PC-3 (cell line): ENCODE measurements at places on chromosomes 1 and 21. TPM values are rescaled to one million over a fixed set of nuclear protein-coding genes. Genes with fewer than 3 reads are reported as not detected.

HENMT1 gene
- total RNA-seq: 1.1 and 1.3 TPM in 2 replicates

TSACC gene
- total RNA-seq: 0.51 and 1.3 TPM in 2 replicates

COL16A1 gene
- 1.7 and 5.0 TPM in 2 replicates for total RNA-seq

NBPF10 gene
- total RNA-seq: 1.4 and 1.5 TPM in 2 replicates

SPATA45 gene
- not detected in 2 replicates for total RNA-seq

GRCh38 chr1:46761740-46762139 lies 37.1 kb upstream of the CYP4B1 start:
- no peak overlapping the region for H3K4me3 ChIP-seq
- peaks cover 17% of the 10 kb centered on the region for H3K4me1 ChIP-seq
- DNase-seq: no peak
- H3K27ac ChIP-seq: no peak overlapping the region
- H3K36me3 ChIP-seq: no peaks in the 10 kb centered on the region

DNA sequence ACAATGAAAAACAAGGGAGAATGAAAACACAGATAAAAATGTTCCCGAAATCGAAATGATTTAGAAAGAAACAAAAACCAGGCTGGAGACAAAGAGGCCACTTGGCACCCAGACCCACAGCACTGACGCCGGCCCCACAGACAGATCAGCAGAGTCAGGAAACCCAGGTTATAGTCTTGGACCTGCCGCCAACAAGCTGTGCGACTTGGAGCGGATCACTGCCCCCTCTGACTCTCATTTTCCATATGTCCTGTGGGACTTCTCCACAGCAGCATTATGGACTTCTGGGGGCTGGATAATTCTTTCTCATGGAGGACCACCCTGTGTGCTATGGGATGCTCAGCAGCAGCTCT lies 72.4 kb downstream of the MATN1 start:
- H3K36me3 ChIP-seq: no peaks in the 10 kb centered on the region
- no peak for DNase-seq
- peaks cover 9% of the 10 kb centered on the region for H3K4me1 ChIP-seq
- H3K4me3 ChIP-seq: no peak overlapping the region
- H3K27ac ChIP-seq: no peak overlapping the region

DNA sequence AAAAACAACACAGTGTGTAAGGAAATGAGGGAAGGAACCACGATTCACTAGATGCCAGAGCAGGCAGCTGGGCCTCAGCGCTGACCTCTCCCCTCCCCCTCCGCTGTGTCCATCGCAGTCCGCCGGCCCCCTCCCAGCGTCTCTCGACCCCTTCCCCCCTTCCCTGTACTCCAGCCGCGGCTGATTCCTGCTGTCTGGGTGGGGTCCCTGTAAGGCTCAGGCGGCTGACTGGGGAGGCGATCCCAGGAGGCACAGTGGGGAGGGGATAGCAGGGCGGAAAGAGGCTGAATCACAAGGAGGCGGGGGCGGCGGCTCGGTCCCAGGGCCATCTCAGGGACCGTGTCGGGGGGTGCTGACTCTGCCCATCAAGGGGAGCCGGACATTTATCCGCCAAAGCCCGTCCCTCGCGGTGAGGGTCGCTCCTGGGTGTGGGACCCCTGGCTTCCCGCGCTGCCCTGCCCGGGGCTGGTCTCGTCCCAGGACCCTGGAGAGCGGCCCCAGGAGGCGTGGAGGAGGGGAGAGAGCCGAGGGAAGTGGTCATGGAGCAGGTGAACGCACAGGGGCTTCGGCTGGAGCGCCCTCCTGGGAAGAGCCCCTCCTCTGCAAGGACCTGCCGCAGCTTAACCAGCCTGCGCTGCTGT lies 241.9 kb downstream of the PTPRU start:
- H3K27ac ChIP-seq: no peak overlapping the region
- DNase-seq: no peak
- no peaks in the 10 kb centered on the region for H3K36me3 ChIP-seq
- H3K4me3 ChIP-seq: no peak overlapping the region
- H3K27me3 ChIP-seq: peaks cover 70% of the 10 kb centered on the region

- H3K27ac ChIP-seq: peak overlapping the region; percentile 33
- no peaks in the 10 kb centered on the region for H3K36me3 ChIP-seq
- DNase-seq: no peak
- H3K27me3 ChIP-seq: no peaks in the 10 kb centered on the region
Measured at GRCh38 chr1:1892079-1892762, 1.3 kb upstream of the GNB1 start.

- peaks cover 11% of the 10 kb centered on the region; the same call in 1 of the 2 replicates for H3K4me1 ChIP-seq
- no peak for DNase-seq
- no peaks in the 10 kb centered on the region for H3K36me3 ChIP-seq
- H3K27ac ChIP-seq: no peak overlapping the region
- H3K4me3 ChIP-seq: no peak overlapping the region
- no peaks in the 10 kb centered on the region for H3K27me3 ChIP-seq
Measured at GRCh38 chr21:41598561-41599431, 90.8 kb upstream of the TMPRSS2 start.

DNA sequence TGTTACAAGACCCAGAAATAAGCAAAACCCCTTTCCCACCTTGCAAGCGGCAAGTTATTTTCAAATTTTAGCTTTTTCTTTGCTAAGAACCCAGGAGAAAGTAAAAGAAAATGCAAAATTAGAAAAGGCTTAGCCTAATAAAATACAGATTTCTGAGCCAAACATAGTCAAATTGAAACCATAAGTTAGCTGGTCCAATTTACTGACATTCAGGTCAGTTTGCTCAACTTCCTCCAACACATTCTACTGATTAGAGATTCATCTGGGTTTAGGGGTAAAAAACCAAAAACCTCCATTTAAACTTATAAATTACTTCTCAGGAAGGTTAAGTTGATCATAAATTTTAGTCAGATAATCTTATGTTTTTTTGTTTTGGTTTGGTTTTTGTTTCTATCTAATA lies 701.8 kb upstream of the CXADR start:
- H3K4me1 ChIP-seq: no peaks in the 10 kb centered on the region
- H3K36me3 ChIP-seq: no peaks in the 10 kb centered on the region
- DNase-seq: no peak

- no peak for DNase-seq
- H3K27me3 ChIP-seq: no peaks in the 10 kb centered on the region
- no peak overlapping the region for H3K27ac ChIP-seq
- H3K36me3 ChIP-seq: peaks cover 19% of the 10 kb centered on the region
Measured at GRCh38 chr1:163275222-163275621, 46.5 kb upstream of the NUF2 start.

- no peak overlapping the region for H3K4me3 ChIP-seq
- no peaks in the 10 kb centered on the region for H3K27me3 ChIP-seq
- no peaks in the 10 kb centered on the region for H3K4me1 ChIP-seq
- no peaks in the 10 kb centered on the region for H3K36me3 ChIP-seq
Measured at GRCh38 chr1:246680696-246681130, 43.5 kb upstream of the SCCPDH start.

GRCh38 chr1:54297596-54298283 lies 97.8 kb downstream of the MRPL37 start:
- H3K4me1 ChIP-seq: no peaks in the 10 kb centered on the region
- no peaks in the 10 kb centered on the region for H3K36me3 ChIP-seq
- DNase-seq: no peak
- H3K27ac ChIP-seq: no peak overlapping the region

- peaks cover 24% of the 10 kb centered on the region for H3K4me1 ChIP-seq
- no peak overlapping the region for H3K27ac ChIP-seq
- H3K36me3 ChIP-seq: no peaks in the 10 kb centered on the region
- H3K27me3 ChIP-seq: no peaks in the 10 kb centered on the region
Measured at GRCh38 chr1:177589166-177589565, 380.7 kb downstream of the SEC16B start.

- H3K27ac ChIP-seq: no peak overlapping the region
- peaks cover 13% of the 10 kb centered on the region for H3K4me1 ChIP-seq
- H3K36me3 ChIP-seq: 0 out of 2 replicates have a peak, but pooled peaks cover 2% of the 10 kb centered on the region
- H3K4me3 ChIP-seq: no peak overlapping the region
- DNase-seq: no peak
Measured at GRCh38 chr1:89530444-89531089, 5.9 kb downstream of the LRRC8B start.

DNA sequence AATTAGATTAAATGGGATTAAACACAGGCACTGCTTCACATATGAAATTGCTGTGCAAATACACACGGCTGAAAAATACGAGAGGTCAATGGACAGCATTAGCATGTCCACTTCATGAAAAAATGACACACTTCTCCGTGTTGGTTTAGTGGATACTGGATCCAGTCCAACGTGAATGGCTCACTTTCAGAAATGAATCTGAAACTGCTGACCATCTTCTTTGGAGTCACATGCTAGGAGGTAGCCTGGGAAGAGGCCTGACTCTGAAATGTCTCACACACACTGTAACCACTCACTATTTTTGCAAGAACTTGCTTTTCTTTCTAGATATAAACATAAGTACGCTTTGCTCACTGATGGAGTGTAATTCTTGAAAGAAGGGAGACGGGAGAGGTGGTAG lies 127.3 kb downstream of the HLCS start:
- no peak overlapping the region for H3K27ac ChIP-seq
- no peaks in the 10 kb centered on the region for H3K36me3 ChIP-seq
- DNase-seq: no peak
- H3K27me3 ChIP-seq: no peaks in the 10 kb centered on the region
- H3K4me3 ChIP-seq: no peak overlapping the region
- H3K4me1 ChIP-seq: peaks cover 9% of the 10 kb centered on the region; the same call in 1 of the 2 replicates

DNA sequence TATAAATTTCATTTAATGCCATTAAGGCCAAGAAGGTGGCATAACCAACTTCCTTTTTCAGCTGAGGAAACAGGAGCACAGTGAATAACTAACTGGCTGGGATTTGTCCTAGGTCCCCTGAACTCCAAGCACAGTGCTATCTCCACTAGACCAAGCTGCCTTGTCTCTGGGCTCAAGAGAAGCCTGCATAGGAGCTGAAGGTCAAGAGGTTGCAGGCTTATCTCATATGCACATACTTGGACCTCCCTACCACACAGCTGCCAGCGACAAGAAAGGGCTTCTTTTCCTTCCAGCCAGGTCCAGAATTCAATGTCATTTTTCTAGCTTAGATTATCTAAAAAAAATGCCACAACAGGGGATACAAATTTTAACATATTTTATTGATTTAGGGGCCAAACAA lies 27.1 kb downstream of the AK2 start:
- H3K27me3 ChIP-seq: no peaks in the 10 kb centered on the region
- no peak for DNase-seq

GRCh38 chr1:119516247-119516646 lies 9.2 kb downstream of the HSD3B1 start:
- H3K27ac ChIP-seq: no peak overlapping the region
- no peak overlapping the region for H3K4me3 ChIP-seq
- no peak for DNase-seq
- no peaks in the 10 kb centered on the region for H3K36me3 ChIP-seq
- no peaks in the 10 kb centered on the region for H3K4me1 ChIP-seq

DNA sequence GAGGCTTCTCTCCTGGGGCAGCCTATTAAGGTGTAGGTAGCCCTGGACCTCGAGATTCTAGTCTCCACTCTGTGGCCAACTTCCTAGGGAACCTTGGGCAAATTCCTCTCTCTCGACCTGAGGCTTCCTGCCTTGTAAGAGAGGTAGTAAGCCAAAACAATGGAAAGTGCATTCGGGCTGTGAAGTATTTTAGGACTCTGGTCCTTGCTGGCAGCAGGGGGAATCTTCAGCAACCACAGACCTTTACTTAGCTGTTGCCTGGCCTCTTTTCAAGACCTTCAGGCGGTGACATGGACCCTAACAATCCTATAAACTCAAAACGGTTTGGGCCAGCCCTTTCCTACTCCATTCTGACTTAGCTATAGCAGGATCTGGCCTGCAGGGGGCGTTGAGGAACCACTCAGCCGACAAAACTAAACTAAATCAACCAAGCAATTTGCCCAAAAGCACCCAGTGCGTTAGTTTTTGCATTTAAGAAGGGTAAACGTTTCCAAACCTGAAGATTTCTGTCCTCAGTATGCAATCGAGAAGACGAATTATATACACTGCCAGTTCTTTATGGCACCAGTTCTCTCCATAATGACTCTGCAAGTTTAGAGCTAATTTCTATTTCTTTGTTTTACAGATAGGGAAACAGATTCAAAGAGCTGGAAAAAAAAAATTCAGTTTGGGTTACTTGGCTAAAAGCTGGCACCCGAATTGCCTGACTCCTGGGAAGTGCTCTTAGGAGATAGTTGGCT lies 10.9 kb upstream of the SESN2 start:
- H3K36me3 ChIP-seq: no peaks in the 10 kb centered on the region
- peak overlapping the region; percentile 59 for H3K4me3 ChIP-seq
- peak; percentile 80 for DNase-seq

DNA sequence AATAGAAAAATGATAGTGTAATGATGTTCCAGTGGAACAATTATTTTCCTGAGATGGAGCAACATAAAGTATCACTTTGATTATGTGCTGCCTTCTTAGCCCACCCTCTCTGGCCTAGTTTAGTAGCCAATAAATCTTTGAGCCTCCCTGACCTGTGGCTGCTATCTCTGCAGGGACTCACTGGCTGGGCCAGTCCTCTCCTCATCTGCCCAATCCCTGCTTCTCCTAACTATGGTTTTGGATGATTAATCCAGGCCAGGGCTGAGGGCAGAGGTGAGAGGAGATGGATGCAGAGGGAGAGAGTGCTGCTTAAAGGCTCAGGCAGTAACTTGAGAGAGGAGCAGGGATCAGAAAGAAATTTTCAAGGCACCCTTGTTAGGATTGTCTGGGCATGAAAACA lies 89.0 kb upstream of the CD34 start:
- H3K4me1 ChIP-seq: no peaks in the 10 kb centered on the region
- H3K36me3 ChIP-seq: no peaks in the 10 kb centered on the region
- no peaks in the 10 kb centered on the region for H3K27me3 ChIP-seq
- H3K27ac ChIP-seq: no peak overlapping the region
- H3K4me3 ChIP-seq: no peak overlapping the region
- no peak for DNase-seq

GRCh38 chr1:73662526-73662925 lies 535.5 kb downstream of the LRRIQ3 start:
- no peak overlapping the region for H3K27ac ChIP-seq
- no peaks in the 10 kb centered on the region for H3K27me3 ChIP-seq
- H3K4me3 ChIP-seq: no peak overlapping the region
- H3K4me1 ChIP-seq: no peaks in the 10 kb centered on the region

DNA sequence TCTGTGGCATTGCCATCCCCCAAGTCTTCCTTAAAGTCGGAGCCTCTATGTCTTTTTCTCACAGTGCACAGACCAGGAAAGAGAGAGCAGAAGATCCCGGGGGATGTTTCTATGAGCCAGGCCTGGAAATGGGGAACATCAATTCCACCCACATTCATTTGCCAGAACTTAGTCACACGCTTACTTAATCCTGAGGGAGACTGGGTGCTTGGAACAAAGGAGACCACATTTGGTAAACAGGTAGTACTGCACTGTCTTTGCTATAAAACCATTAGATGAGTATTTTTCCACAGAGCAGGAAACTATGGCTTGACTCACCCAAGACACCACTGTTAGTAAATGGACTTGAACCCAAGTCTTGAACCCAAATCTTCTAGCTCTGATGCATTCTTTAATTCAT lies 60.7 kb upstream of the CTTNBP2NL start:
- H3K4me3 ChIP-seq: no peak overlapping the region
- H3K27me3 ChIP-seq: peaks cover 85% of the 10 kb centered on the region
- H3K4me1 ChIP-seq: no peaks in the 10 kb centered on the region
- no peaks in the 10 kb centered on the region for H3K36me3 ChIP-seq
- no peak for DNase-seq

GRCh38 chr1:50531601-50532000 lies 108.4 kb upstream of the DMRTA2 start:
- no peak overlapping the region for H3K4me3 ChIP-seq
- DNase-seq: no peak
- H3K4me1 ChIP-seq: no peaks in the 10 kb centered on the region
- no peaks in the 10 kb centered on the region for H3K36me3 ChIP-seq
